ENCODE measurements at places on chromosomes 2 and 18. TPM values are rescaled to one million over a fixed set of nuclear protein-coding genes. Genes with fewer than 3 reads are reported as not detected.

Gene CDKL4
- 0.64 TPM for total RNA-seq

DNA sequence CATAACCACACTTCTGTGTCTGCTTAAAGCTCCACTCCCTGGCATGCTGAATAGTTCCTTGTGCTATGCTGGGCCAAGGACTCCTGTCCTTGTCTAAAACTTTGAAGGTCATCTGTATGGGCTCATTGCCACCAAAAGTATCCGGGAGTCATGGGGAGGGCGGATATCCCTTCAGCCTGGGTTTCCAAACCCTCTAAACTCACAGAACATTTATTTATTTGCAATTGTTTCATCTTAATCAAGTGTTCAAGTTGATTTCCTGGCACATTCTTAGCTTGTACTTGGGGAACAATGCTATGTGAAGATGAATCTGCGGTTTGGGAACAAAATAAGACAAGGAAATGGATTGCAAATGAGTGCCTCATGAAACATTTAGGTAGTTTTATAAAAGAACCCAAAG lies 1.8 kb downstream of the NOSTRIN start:
- no peak overlapping the region for H3K4me3 ChIP-seq
- H3K4me1 ChIP-seq = peaks cover 5% of the 10 kb centered on the region
- no peak for DNase-seq
- no peaks in the 10 kb centered on the region for H3K27me3 ChIP-seq
- no peaks in the 10 kb centered on the region for H3K36me3 ChIP-seq

- no peak overlapping the region for H3K27ac ChIP-seq
- H3K36me3 ChIP-seq = no peaks in the 10 kb centered on the region
- no peaks in the 10 kb centered on the region for H3K27me3 ChIP-seq
Measured at GRCh38 chr2:41878056-41878455, 169.8 kb upstream of the PKDCC start.

DNA sequence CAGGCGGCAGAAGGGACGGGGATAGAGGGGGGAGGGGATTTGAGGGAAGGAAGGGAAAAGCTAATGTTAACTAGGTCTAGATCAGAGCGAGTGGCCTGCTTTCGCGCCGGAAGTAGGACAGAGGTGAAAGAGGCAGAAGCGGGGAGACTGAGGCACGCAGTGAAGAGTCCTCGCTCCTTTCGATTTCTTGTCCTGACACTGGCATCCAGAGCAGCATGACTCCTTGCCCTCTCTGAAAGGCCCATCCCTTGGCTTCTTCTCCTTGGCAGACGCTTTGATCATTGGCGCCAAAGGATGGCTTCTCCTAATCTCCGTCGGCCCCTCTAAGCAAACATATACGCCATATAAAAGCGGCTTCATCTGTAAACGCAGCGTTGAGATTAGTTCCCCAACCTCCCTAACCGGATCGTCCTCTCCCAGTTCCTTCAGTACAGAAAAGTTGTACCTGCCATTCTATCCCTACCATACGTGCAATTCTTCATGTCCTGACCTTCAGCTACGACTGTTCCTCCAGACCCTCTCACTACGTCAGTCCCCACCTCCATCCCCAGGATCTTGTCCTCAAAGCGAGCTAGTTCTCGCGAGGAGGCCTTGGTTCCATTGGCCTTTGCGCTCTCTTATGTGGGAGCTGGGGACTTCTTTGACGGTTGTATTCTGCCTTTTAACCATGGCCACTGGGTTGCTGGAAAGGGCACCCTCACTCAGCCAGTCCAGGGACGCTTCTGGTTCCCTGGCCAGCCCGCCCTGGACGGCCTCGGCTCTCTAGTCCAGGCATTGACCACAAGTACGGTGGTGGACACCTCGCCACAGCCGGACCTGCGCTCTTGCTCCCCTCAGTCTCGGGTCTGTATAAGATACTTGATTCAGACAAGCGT lies 857 bp upstream of the NEUROD1 start:
- no peak overlapping the region for H3K4me3 ChIP-seq
- H3K4me1 ChIP-seq = no peaks in the 10 kb centered on the region
- no peaks in the 10 kb centered on the region for H3K36me3 ChIP-seq
- H3K27ac ChIP-seq = no peak overlapping the region

Gene SNTG2
- total RNA-seq = 0.72 TPM

- H3K27ac ChIP-seq = no peak overlapping the region
- no peak for DNase-seq
- no peaks in the 10 kb centered on the region for H3K4me1 ChIP-seq
Measured at GRCh38 chr2:148263890-148264289, 243.0 kb downstream of the MBD5 start.

Measured in colonic mucosa (tissue), 4 donors.